DMS153 (cell line): ENCODE measurements at places on chromosomes 4 and X.

DNA sequence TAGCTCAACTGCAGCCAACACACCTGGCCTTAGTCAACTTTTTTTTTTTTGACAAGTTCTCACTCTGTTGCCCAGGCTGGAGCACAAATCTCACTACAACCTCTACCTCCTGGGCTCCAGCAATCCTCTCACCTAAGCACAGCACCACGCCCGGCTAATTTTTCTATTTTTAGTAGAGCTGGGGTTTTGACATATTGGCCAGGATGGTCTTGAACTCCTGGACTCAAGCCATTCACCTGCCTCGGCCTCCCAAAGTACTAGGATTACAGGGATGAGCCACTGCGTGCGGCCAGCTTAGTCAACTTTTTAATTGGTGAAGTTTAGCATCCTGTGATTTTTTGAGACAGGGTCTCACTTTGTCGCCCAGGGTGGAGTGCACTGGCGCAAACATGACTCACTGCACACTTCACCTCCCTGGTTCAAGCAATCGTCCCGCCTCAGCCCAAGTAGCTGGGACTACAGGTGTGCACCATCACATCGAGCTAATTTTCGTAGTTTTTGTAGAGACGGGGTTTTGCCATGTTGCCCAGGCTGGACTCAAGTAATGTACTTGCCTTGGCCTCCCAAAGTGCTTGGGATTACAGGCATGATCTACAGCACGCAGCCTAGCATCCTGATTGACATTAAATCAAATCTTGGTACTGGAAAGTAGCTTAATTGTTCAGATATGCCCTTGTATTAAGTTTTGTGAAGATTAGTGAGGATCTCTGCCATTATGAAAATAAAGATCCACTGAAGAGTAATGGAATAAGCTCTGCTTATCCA, 8.3 kb downstream of the HNRNPDL start:
- no peak for DNase-seq

- DNase-seq = no peak
Observed at GRCh38 chr4:123444290-123444731, 47.7 kb downstream of the SPRY1 start.

DNA sequence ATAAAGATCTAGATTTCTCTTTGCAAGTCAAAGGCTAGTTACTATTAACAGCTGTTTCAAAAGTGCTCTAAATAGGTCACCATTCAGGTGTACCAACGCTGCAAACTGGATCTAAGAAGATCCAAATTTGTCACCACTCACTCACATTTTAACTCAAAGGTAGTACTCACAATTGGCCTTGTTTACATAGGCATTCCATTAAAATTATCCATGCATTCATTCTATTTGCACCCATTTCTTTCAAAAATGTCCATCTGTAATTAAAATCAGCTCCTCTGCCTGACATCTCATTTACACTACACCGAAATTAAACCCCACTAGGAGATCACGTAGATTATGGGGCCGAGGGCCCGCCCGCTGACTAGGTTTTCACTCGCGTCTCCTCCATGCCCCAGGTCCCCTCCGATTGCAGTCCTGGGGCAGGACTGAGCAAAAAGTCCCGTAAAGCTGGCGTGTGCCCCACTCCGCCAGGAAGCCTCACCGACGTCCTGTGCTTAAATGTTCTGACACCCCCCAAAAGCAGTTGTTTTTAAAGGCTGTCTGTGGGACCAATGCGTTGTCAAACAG, 1.3 kb upstream of the ING2 start:
- DNase-seq = no peak

DNA sequence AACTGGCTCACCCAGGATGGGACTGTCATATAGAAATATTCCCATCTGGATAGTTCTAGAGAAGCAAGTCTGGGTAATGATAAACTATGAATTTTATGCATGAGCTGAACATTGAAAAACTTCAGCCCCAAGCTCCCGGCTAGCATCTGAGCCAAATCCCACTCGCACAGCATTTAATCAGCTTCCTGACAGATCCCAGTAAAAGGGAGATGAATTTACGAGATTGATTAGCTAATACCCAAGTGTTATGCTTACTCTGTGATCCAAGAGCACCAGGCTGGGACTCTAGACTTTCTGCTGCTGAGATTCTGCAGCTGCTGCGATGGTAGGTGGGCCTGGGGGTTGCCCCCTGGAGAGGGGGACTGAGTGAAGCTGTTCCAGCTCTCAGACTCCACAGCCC, 28.0 kb downstream of the FRMPD3 start:
- DNase-seq = no peak

- DNase-seq = no peak
Observed at GRCh38 chr4:40283968-40284367, 51.2 kb upstream of the CHRNA9 start.

- no peak for DNase-seq
Observed at GRCh38 chrX:118724775-118725174, 2.6 kb upstream of the IL13RA1 start.

DNA sequence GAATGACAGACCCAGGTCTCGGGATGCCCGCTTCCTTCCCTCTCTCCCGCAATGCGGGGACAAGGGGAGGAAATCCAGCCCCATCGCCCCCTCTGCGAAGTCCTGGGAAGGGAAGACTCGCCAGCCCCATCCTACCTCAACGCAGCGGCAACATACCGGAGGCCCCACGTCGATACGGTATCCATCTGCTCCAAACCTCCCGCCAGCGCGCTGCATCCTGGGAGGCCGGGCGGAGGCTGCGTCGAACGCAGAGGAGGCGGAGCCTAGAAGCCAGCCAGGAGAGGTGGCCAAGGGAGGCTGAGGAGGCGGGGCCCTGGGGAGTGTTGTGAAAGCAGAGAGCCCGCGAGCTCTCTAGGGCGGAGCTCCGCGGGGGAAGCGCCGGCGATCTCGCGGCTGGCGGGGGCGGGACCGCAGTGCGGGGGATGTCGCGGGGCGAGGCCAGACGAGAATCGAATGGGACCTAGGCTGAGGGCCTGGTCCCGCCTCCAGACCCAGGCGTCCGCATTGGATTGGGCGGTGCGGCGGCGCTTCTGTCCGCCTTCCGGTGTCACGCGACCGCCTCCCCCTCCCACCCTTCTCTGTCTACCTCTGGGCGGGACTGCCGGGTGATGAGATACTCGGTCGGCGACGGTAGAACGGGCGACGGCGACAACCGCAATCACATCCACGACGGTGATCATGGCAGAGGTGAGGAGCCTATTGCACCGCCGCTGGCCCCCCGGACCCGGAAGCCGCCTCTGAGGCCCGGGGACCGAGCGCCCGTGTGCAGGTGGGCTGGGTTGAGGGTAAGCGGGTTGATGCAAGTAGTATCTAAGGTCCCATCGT, at the start of the genes FANCB and MOSPD2:
Gene FANCB (minus strand): TSS at position 219 of the 825 bp plus-strand sequence. CDS start 7,559 bp downstream, outside the sequence.
Gene MOSPD2 (plus strand): TSS at position 571 of the 825 bp plus-strand sequence. CDS start 108 bp downstream, at position 679.
- DNase-seq = peak; percentile 93

DNA sequence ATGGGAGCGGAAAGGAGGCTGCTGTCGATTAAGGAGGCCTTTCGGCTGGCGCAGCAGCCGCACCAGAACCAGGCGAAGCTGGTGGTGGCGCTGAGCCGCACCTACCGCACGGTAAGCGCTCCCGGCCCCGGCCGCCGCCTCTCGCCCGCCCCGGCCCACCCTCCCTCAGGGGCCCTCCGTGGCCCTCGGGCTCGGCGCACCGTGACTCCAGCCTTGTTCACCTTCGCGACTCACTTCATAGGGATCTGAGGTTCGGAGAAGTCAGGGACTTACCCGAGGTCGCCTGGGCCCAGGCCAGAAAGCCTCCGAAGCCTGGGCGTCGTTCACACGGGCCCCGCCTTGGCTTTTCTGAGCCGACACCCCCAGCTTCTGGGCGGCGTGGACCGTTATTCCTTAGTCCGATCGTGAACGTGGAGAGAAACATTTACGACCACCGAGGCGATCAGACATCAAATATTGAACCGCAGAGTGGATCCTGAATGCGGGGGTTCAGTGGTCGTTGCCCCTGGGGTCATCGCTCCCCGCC, 362 bp downstream of the NCAPG start:
- DNase-seq = no peak

DNA sequence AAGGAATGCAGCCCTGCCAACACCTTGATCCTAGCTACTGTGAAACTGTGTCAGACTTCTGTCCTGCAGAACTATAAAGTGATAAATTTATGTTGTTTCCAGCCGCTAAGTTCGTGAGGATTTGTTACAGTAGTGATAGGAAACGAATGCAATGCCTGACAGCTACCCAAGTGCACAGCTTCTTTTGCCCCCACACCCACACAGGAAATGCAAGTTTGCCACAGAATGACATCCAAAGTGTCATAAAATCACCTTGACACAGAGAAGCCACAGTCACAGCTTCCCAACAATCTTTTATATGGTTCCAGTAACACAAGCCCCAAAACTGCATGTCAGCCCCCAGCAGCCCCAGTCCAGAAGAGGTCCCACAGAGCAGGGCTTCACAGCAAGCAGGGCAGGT, 216.9 kb upstream of the S100G start:
- no peak for DNase-seq

DNA sequence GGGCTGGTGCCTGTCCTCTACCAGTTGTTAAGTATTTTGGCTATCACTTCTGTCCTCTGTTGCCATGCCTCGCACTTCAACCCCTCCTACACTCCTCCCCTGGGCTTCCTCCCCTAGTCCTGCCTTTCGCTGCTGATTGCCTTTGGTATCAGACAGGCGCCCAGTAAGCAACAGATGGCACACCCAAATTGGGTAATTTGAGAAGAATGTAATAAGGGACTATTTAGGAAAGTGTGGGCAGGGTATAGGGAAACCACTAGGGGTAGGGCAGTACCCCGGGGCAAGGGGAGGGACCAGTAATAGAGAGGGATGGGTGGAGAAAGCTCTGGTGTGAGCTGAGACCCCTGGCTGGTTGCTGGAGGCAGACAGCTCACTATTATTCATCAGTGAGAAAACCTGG, 172.7 kb upstream of the USP9X start:
- no peak for DNase-seq

GRCh38 chrX:131831185-131831520, 191.9 kb upstream of the STK26 start:
- DNase-seq = no peak

GRCh38 chr4:137069473-137069872, 462.8 kb downstream of the PCDH18 start:
- no peak for DNase-seq

- DNase-seq = no peak
Observed at GRCh38 chrX:114272096-114272686, 311.7 kb upstream of the HTR2C start.

- DNase-seq = no peak
Observed at GRCh38 chr4:121076416-121076815, 4.1 kb upstream of the NDNF start.

GRCh38 chr4:43864616-43865146, 583.9 kb downstream of the KCTD8 start:
- no peak for DNase-seq

DNA sequence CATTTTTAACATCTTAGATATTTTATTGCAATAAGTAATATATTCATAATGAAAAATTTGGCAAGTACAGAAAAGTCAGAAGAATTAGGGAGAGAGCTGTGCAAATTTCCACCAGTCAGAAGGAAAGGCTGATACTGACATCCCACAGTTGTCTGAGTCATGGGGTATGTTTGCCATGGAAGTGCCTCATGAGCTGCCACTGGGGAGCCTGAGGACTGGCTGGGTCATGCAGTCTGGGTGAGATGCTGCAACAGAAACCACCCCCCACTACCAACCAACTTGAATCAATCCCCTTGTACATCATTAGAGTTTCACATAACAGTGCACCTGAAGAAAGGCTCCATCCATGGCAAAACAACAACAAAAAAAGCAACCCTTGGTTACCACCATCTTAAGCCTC, 45.2 kb upstream of the ENPP6 start:
- no peak for DNase-seq

- DNase-seq = no peak
Observed at GRCh38 chrX:115535844-115536243, 25.1 kb upstream of the PLS3 start.

- no peak for DNase-seq
Observed at GRCh38 chrX:44144177-44144945, 171.2 kb upstream of the NDP start.
